ENCODE measurements at places on chromosomes 2 and 18.

GRCh38 chr2:191512216-191512835 lies 165.6 kb upstream of the NABP1 start:
- no peak for DNase-seq

GRCh38 chr2:208358758-208359631 lies 47.6 kb upstream of the PTH2R start:
- DNase-seq = no peak

GRCh38 chr18:12307701-12308385 lies at the start of gene TUBB6:
Gene TUBB6, plus strand, starts transcription at chr18:12308241. Its CDS starts 52 bp downstream, at chr18:12308293.
- DNase-seq = no peak

GRCh38 chr2:177246000-177246399 lies 18.5 kb downstream of the NFE2L2 start:
- no peak for DNase-seq

DNA sequence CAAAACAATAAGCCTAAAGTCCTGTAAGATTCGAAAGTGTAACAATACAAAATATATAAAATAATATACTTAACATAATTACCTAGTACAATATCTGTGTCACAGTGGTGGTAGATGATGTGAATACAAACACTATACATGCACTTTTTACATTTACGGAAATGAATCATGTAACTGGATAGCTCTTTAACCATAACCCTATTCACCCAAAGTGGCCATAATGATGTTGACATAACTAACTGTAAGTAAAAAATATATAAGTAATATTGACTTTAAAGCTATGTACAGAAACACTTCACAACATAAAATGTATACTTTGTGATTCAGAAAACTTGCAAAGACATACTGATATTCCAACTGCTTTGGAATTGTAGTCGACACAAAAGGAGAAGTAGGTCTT lies 616.9 kb upstream of the SLC8A1 start:
- DNase-seq = no peak

GRCh38 chr2:27255187-27255586 lies 7.7 kb downstream of the SLC30A3 start:
- no peak for DNase-seq

GRCh38 chr2:197500503-197501131 lies 438 bp downstream of the HSPE1 start:
- peak; percentile 59 for DNase-seq

DNA sequence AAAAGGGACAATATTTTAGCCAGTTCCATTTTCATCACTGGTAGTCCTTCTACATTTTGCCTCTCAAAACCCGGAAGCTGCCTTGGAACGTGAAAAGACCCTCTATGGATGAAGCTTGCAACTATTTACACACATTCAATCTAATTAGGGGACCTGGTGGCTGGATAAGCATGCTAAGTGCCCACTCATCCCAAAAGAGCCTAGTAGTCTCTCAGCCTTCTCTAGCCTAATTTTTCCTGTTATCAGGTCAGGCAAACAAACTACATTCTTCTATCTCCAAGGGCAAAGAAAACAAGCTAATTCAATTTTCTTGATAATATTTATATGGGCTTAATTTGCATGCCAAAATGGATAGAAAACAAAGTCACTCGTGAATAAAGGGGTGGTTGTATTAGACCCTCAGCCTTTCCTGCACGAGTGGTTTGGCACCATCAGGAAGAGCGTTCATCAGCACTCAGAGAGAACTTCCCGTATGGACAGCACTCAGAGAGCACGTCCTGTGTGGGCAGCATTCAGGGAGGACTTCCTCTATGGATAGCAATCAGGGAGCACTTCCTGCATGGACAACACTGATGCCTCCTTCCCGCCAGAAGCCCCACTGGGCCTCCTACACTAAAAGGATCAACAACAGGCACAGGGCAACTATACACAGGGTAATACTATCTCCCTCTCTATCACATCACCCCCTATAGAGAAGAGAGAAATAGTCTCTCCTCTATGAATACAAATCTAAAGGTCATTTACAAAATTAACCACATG lies 122.2 kb downstream of the RBMS1 start:
- no peak for DNase-seq

GRCh38 chr2:211609127-211609526 lies 929.5 kb downstream of the ERBB4 start:
- DNase-seq = no peak

GRCh38 chr2:119678021-119678656 lies 862 bp upstream of the TMEM177 start:
- DNase-seq = no peak

- DNase-seq = no peak
Measured at GRCh38 chr2:233953087-233953801, 36.1 kb downstream of the TRPM8 start.

GRCh38 chr2:46956981-46957531 lies 41.5 kb upstream of the MCFD2 start:
- no peak for DNase-seq

- no peak for DNase-seq
Measured at GRCh38 chr2:20953146-20953824, 90.6 kb downstream of the APOB start.

GRCh38 chr2:208025037-208025813 lies at the start of gene PLEKHM3:
Gene PLEKHM3, minus strand, starts transcription at chr2:208025527. Its CDS starts 23,888 bp downstream, at chr2:208001639.
- peak; percentile 45 for DNase-seq

DNA sequence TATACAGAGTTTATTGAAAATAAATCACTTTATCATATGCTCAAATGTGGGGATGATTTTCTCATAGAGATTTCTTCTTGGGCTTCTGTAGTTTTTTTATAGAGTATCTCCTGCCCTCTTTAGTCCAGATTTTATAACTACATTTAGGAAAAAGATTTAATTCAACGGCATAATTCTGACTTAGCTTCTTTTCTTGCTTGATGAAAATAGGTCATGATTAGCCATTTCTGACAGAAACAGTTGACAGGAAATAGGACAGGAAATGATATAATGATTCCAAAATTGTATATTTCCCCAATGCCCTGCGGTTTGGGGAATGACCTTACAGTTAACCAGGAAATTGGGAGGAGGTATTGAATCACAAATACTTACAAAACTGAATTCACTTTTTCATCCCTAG lies 1531.9 kb upstream of the ACVR2A start:
- no peak for DNase-seq

- DNase-seq = no peak
Measured at GRCh38 chr18:50447102-50447741, 72.4 kb downstream of the SKA1 start.

GRCh38 chr2:234107861-234108260 lies 57.4 kb downstream of the SPP2 start:
- no peak for DNase-seq

DNA sequence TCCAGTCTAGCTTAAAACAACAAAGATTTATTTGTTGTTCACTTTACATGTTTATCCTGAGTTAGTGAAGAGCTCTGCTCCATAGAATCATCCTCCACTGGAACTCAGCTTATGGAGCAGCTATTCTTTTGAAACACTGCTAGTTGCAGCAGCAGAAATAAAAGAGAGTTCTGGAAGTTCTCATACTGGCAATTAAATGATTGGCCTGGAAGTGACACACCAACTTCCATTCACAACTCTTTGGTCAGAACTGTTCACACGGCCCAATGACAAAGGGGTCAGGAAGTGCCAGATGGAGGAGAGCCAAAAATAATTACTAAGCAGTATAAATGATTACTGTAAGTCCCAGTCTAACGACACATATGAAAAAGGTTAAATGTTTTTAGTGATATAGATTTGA lies 39.1 kb downstream of the FBXO11 start:
- no peak for DNase-seq

DNA sequence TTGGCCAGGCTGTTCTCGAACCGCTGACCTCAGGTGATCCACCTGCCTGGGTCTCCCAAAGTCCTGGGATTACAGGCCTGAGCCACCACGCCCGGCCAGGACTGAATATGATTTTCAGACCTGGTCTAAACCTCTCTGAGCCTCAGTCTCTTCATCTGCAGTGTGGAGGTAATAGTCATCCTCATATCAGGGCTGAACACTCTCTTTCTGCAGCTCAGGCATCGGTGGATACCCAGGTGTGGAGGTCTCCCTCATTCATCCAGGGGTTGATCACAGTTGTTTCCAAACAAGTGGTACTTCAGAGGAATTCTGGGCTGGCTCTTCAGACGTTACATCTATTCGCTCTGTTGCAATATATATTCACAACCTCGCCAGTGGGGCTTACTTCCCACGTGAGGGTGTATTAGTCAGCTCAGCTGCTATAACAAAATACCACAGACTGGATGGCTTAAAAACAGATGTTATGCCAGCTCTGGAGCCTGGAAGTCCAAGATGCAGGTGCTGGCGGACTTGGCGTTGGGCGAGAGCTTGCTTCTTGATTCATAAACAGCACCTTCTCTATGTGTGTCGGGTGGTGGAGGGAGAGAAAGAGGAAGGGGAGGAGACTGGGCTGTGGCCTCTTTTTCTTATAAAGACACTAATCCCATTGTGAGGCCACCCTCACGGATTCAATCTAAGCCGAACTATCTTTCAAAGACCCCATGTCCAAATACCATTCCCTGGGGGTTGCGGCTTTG lies 2.9 kb upstream of the MBP start:
- DNase-seq = no peak

DNA sequence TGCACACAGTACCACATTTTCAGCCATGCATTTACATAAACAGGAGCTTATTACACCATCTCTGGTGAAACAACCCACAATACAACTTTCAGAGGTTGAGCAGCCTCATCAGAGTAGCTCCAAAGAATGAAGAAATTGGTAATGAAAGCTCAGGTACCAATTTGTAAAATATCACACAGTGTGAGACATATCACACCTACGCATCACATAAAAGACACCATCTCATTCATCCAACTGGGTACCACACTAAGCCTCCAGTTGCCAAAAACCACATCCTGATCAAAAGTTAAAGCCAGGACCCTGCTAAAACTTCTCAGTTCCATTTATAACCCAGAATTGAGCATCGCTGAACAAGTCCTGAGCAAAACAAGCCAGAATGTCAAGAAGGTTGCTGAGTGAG lies 4.6 kb downstream of the TMEM163 start:
- no peak for DNase-seq

DNA sequence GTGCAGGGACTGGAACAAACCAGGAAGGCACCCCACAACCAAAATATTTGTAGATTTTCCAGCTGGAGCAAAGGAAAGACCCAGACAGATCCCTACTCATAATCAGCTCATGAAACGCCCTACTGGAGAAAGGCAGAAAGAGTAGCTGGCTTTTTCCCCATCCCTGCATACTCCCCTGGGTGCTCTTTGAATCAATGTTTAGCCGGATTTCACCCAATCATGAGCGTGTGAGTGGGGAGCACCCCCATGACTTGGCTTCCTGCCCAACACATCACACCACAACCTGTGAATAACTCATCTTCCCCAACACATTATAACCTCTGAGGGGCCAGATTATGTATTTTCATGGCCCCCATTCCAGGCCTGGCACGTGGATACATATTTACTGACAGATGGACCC lies 35.1 kb upstream of the SLC14A1 start:
- peak; percentile 14 for DNase-seq

DNA sequence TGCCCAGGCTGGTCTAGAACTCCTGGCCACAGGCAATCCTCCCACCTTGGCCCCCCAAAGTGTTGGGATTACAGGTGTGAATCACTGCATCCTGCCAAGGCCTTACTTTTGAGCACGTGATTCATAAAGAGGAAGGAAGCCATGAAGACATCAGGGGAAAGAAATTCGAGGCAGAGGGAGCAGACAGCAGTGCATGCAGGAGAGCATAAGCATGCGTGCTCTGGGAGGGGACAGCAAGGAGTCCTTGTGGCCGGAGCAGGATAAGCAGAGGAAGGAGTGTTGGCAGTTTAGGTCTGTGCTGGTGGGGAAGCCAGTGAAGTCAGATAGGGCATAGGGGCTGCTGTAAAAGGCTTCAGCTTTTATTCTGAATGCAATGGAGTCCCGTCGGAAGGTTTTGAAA lies 400.5 kb upstream of the RAB12 start:
- DNase-seq = no peak

DNA sequence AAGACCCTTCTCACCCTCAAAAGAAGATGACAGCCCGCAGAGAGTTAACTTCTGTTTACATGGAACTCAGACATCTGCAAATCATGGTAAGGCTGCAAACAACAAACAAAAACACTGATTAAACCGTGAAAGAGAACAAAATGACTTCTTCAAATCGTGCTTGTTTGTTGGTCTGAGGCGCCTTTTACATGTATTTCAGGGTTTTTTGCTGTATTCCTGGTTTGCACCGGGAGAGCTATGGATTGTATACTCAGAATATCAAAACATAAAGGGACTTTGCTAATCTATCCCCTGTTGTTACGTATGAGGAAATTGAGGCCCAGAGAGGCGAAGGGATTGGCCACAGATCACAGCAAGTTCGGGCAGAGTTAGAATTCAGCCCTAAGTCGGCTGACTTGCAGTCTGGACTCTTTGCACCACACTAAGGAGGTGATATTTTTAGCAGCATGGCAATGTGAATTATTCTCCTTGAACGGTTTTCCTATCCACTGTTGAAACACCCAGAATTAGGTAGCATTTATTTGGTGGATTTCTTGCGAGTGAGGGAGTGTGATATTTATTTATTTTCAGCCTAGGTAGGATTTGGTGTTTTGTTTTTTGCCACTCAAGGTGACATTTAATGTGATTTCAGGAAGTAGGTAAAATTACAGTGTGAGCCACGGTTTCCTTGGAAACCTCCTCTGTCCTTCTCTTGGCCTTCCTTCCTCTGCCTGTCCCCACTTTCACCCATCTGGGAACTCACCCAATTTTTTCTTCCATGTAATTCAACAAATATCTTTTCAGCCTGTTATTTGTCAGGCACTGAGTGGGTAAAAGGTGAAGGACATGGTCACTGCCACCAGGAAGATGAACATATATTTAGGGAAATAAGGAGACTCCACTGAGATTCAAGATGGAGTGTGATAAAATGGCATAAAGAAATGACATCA lies 980 bp upstream of the PDE6D start:
- DNase-seq = no peak

Data from activated CD4-positive, CD25-positive, alpha-beta regulatory T cell (primary cell).